ENCODE measurements at places on chromosomes 6 and 20. TPM values are rescaled to one million over a fixed set of nuclear protein-coding genes. Genes with fewer than 3 reads are reported as not detected.

TBXT gene
- total RNA-seq = not detected

SLC22A1 gene
- total RNA-seq = 1.7 TPM

CDH26 gene
- not detected for total RNA-seq

PTK6 gene
- 2.5 TPM for total RNA-seq

AGER gene
- total RNA-seq = 1.3 TPM

GPR63 gene
- 0.32 TPM for total RNA-seq

SCGN gene
- not detected for total RNA-seq

SLC24A3 gene
- total RNA-seq = not detected

BEND6 gene
- total RNA-seq = 1.3 TPM

DNAAF9 gene
- 5.5 TPM for total RNA-seq
